Fibroblast of skin of left quadriceps (primary cell): ENCODE measurements at places on chromosomes 1 and 21.

- no peak for DNase-seq
Observed at GRCh38 chr1:164787834-164788231, 228.8 kb downstream of the PBX1 start.

DNA sequence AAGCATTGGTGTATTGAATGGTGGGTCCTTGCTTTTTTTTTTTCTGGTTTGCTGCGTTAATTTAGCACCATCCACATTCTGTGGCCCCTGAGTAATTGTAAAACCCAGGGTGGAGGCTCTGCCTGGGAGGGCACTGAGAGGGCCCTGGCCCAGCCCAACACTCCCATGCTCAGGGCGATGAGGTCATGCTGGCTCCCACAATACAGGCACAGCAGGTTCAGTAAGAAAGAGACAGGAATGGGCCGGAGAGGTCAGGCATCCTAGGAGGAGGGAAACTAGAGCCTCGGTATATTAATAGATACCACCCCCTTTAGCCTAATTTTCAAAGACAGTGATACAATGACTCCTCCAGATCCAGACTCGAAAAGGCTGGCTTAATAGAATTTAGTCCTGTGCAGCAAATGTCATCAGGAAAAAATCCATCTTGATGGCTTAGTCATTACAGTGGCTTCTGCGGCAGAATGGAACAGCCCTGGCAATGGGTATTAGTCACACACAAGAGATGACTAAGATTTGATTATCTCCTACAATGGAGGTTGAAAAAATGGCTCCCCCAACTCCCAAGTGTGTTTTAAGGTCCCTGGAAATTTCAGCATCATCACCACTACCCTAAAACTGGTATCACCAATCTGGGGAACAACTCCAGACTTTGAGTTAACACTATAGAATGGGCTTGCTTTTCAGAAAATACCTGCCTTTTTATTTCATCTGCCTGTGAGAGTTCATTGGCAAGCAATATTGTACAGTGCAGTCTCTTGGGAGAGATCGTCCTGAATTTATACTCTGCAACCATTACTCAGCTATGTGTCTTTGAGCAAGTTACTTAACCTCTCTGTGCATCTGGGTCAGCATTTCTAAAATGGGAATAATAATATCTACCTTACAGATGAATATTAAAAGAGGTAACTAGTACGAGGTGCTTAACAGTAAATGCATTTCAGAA, 43.9 kb upstream of the LYST start:
- peak; percentile 85 for DNase-seq

DNA sequence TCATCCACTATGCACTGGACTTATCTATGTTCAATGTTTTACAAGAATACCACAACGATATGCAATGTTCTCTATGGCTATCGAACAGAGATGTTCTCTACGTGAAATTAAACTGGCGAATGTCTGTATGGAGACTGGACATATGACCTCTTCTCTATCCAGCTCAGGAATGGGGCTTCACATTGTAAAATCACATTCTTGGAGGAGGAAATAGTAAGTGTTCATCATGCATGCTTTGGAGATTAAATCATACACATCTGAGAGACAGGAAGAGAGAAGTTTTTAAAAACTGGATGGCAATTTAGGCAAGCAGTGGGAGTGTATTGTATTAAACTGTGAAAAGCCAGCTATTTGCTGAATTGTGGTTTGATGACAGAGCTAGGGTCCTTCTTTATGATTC, 47.9 kb upstream of the RGL1 start:
- peak; percentile 58 for DNase-seq

- no peak for DNase-seq
Observed at GRCh38 chr1:187114792-187115191, 286.0 kb downstream of the PLA2G4A start.
